Vagina (tissue), 2 donors: ENCODE measurements at places on chromosomes 1 and 21.

DNA sequence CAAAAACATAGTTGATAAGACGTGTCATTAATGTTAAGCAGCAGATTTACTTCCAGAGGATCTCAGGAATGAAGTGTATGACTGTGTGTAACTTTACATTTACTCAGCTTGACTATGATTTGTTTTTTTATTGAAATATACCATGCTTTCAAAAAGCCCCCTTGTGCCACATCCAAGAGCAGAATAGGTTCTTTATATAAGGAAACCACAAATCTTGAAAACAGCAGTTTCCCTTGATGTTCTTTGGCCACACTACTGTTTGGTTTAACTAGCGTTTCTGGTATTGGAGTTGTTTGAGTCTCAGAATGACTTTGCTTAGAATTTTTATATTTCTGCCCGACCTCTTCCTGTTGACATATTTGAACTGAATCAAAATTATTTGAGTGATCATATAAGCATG is 25.0 kb downstream of the LRRC8C start:
- no peak for DNase-seq

DNA sequence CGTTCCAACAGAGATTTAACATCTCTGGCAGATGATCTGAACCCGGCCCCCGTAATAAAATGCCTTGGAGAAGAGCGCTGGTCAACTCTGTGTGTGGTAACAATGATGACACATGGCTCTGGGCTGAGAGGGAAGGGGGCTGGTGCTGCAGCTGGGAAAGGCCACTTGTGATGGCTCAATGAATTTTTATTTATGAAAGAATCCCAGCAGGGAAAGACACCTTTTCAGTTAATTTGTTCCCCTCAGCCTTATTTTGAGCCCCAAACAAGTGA is 59.4 kb downstream of the SYT6 start:
- no peak for DNase-seq

DNA sequence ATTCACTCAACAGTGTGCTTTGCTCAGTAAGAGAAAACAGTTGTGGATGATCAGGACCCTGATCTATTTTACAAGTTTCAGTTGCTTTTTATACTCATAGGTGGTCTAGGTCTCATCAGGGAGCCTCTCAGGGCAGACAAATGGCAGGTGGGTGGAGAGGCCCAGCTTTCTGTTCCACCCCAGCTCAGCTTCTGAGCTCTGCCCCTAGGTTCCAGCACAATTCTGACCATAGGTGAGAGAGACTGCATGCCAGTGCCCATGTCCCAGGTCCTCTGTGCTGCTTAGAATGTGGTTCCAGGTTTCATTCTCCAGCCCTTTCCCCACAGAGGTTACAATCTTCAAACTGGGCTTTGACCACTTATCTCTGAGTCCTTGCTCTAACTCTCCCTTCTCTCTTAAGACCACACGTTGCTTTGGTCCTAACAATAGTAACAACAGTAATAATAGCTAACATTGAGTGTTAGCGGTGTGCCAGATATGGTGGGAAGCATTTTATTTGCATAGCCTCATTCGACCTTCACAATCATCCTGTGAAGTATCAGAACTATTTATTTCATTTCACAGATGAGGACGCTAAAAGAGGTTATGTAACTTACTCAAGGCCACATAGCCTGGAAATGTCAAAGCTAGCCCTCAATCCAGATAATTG is 19.6 kb upstream of the DUSP10 start:
- DNase-seq = no peak

DNA sequence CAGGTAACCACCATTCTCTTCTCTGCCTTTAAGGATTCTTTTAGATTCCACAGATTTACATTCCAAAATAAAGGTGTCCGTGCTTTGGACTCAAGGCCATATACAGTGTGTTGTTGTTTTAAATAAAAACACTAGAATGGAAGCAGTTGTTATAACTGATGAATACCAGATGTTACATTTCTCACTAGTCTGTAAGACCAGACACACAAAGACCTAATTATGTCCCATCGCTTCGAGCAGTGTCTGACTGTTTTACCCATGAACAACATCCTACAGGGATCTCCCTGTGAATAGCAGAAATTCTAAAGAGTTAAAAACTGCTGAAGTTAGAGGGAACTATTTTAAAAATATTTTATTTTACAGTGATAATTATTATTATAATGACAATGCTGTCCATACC is 574.7 kb upstream of the ZP4 start:
- no peak for DNase-seq

- no peak for DNase-seq
Observed at GRCh38 chr1:244102468-244102867, 51.4 kb downstream of the ZBTB18 start.

DNA sequence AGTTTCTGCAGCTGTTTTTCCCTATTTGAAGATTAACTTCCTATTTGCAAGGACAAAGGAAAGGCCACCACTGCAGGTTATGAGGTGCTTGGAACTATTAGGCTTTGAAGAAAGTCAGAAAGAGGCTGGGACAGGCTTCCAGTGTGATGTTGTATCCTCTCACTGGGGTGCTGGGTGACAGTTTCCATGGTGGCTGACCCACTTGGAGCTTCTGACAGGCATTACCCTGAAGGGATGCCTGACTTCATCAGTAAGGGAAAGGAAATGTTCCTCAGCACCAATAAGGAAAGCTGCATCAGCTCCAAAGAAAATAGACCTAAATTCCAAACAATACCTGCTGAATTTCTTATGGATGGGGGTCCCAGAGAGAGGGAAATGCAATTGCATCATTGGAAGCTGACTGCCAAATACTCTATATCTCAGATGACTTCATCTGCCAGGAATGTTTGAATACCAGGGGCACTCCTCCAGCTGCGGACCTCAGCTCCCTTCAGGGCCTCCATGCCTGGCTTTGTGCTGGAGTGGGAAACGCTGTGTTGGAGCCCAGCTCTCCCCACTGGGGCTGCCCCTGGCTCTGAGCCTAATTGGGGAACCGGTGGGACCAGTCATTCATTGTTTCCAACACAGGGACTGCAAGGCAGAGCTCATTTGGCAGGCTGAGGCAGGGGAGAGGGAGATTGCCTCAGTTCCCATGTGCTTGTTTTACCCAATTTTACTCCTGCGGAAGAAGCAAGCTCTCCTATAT is 76.6 kb downstream of the RGL1 start:
- DNase-seq = no peak
